ENCODE measurements at places on chromosomes 16 and 17. TPM values are rescaled to one million over a fixed set of nuclear protein-coding genes. Genes with fewer than 3 reads are reported as not detected.

The SLC52A1 gene
- not detected for total RNA-seq

The AATF gene
- total RNA-seq, result 30.1 TPM

The TP53TG3 gene
- not detected for total RNA-seq

The KRTAP4-1 gene
- total RNA-seq, result not detected

The CLDN7 gene
- total RNA-seq, result 0.90 TPM
